ENCODE measurements at places on chromosomes 12 and 14.

DNA sequence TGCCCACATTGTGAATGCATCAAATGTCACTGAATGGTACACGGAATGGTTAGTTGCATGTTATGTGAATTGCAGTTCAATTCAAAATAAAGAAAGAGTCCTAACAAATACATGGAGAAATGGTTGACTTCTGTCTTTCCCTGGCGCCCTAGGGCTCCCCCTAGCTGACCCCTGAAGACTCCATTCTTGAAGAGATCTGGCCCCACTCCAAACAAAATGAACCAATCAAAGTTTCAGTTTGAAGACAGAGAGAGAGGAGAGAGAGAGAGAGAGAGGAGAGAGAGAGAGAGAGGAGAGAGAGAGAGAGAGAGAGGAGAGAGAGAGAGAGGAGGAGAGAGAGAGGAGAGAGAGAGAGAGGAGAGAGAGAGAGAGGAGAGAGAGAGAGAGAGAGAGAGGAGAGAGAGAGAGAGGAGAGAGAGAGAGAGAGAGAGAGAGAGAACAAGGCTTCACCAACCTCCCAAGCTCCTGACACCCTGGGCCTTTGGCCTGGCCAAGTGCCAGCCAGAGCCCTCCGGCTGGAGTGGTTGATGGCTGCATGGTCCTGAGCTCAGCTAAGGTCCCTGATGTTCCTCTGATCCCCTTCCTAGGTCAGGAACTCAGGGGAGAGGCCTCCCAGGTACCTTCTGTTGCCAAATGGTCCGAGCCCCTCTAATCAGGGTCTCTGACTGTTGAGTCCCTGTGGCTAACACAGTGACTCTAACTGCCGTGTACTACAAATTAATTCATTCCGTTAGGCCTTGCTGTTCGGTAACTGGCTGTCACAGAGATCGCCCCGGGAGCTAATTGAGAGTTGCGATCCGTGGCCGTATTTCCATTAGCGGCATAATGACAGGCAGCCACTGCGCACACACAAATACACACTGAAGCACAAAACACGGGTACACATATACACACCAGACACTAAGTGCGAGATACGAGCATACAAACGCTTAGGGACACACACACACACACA is 188.8 kb downstream of the ESRRB start:
- DNase-seq, result no peak

DNA sequence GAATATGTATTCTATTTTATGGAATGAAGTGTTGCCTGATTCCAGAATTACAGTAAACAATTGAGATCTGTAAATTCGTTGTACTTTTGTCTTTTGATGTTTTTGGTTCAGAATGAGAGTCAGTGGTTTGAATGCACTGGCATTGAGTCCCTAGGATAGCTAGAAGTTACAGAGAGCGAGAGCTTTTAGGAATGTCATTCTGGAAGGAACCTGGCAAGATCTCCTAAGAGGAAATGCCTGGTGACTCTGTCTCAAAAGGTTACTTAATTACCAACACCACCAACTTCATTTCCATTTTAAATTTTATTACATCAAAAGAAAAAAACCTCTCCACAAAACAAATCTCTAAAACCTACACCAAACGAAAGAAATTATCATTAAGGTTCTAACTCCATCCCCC is 6.0 kb upstream of the CEBPE start:
- no peak for DNase-seq

DNA sequence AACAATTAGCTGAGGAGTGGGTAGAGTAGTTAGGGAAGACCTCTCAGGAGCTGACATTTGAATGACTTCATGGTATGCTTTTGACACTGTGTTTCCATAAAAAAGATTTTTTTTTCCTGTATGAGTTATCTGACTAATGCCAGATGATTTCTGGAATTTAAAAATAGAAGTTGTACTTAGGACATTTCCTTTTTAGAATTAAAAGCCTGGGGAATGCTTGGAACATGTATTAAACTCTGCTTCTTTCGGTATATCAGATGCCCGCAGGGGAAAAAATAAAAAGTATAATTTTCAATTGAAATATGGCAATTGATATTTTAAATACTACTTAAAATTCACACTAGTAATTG is 41.1 kb downstream of the BRMS1L start:
- no peak for DNase-seq

DNA sequence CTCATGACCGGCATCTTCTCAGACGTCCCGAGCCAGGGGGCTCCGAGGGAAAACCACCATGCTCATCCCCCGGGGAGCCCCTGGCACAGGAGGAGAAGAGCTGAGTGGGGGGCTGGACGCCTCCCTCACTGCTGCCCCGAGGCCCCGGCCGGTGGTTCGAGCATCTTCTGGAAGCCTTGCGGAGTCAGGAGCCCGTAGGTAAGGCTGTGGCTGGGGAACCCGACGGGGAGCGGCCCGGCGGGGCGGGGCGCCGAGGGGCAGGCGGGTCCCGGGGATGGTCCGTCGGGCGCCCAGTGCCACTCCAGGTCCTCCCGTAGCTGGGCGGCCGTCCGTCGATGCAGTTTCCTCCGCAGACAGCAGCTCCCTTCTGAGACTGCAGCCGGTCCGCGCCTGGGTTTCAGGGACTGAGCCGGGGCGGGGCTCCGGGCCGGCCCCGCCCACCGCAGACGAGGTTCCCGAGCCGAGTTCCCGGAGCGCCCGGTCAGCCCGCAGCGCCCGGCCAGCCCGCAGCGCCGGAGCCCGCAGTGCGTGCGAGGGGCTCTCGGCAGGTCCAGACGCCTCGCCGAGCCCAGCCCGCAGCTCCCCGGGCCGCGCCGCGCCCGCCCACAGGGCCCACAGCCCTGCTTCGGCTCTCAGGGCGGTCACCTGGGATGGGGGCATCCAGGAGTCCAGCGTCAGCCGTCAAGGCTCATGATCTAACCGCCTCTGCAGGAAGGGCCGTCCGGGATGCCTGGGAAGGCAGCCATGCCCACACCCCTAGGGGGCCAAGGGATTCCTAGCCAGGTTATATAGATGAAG is at the start of gene PGF:
PGF (minus strand) TSS at position 369 of the 798 bp plus-strand sequence; CDS start at position 14, 355 bp downstream.
- peak; percentile 86 for DNase-seq

DNA sequence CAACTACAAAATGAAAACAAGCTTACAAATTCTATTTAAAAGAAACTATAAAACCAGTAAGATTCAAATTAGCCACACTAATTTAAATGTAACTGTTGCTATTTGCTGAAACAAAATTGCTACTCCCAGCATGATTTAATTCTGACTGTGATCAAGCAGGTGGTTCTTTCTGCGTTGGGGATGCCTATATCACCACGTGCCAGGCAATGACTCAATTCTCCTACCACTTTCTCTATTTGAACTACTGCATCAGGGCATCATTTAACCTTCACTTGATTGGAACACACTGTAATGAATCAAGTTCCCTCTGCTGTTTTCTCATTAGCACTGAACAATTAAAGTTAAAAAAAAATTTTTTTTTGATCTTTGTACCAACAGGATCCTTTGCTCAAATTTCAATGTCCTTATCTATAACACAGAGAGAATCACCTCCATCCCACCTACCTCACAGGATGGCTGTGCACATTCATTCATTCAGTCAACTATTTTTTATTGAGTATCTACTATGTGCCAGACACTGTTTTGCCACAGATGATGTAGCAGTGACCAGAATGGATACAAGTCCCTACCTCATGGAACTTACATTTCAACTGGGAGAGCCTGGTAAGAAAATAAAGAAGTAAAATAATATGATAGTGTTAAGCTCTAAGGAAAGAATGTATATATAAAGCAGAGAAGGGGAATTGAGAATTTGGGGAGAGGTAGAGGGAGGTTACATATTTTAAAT is 8.0 kb upstream of the ACTN1 start:
- no peak for DNase-seq

- no peak for DNase-seq
Measured at GRCh38 chr12:109202770-109203169, 86.4 kb downstream of the ACACB start.

All from hepatocyte (in vitro differentiated cells).